ENCODE measurements at places on chromosomes 7 and 10.

DNA sequence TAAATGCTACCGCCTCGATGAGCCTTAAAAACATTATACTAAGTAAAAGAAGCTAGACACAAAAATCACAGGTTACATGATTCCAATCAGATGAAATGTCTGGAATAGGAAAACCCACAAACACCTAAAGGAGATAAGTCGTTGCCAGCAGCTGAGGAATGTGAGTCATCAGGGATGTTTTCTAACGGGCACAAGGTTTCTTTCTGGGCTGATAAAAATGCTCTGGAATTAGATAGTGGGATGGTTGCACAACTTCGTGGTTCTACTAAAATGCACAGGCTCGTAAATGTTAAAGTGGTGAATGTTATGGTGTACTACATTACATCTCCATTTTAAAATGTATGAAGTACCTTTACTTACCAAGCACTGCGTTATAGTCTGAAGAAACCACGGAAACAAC, 9.7 kb downstream of the ABLIM1 start:
- no peak for DNase-seq

DNA sequence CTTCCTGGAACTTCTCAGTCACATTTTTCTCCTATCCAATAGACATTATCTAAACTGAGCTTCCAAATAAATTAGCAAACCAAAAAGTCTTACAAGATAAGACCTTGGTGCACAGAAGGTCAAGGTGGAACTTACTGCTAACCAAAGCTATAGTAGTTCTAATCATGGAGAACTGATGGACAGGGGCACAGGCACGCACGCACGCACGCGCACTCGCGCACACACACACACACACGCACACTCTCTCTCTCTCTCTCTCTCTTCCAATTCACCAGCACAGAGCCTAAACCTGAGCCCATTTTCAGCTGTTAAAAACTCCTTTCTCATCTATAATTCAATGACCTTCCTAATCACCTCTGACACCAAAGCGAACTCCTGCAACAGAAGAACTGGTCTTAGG, 7.5 kb downstream of the FGFR2 start:
- DNase-seq: peak; percentile 22

GRCh38 chr10:127402596-127403409, 146.3 kb upstream of the NPS start:
- no peak for DNase-seq

- DNase-seq: peak; percentile 34
Observed at GRCh38 chr10:47025540-47026300, 114.5 kb downstream of the PTPN20 start.

DNA sequence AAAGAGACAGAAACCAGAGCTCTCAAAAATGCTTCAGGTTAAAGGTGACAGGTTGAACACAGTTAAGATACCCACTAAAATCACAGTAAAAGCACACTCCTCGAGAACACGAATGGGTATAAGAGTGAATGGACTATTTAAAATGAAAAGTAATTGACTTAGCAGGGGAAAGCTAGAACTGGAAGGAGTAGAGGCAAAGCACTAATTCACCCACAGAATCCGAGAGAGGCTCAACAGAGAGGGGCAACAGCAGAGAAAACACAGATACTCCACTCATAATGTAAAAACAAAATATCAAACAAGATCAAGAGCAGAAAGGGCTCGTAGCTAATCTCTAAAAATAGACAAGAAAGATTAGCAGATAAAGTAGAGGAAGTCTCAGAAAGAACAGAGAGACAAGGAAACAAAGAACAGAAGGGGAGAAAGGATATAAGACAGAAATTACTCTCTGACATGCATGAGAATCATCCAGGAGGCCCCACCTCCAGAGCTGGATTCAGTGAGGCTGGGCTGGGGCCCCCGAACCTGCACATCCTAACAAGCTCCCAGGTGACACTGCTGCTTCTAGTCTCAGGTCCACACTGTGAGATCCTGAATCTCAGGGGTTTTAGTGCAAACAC, 117.6 kb downstream of the GALNT11 start:
- DNase-seq: no peak

DNA sequence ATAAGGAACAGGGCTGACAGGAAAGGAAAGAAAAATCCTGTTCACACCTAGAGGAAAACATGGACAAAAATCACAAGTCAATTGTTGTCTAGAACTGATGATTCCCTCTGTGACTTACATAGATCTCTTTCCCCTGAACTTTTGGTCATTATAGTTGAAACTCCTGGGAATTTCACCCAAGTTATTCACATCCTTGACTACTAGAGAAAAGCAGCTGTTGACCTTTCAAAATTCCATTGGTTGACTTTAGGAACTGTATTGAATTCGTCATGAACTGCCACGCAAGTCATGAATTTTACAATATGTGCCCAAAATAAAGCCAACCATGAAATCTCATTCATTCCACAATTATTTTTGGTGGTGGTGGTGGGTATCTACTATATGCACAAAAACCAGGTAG, 104.3 kb downstream of the UBE2H start:
- DNase-seq: no peak

GRCh38 chr10:103620352-103620740, 126.8 kb downstream of the NEURL1 start:
- DNase-seq: no peak

DNA sequence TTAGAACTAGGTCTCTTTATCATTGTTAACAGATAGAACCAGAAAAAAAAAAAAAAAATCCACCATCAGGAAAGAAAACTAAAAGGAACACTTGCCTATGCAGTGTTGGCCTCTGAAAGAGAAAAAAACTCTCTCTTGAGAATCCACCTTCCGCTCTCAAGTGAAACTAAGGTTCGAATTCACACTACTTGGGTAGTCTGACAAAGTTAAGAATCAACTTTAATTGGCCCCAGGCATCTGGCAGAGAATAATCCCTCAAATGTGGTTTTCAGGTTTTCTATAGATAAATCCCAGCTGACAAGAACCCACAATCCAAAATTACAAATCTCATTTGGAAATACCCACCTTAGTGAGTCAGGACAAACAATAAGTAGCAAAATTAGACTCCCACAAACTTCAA, 199.7 kb upstream of the LRRN3 start:
- DNase-seq: no peak

DNA sequence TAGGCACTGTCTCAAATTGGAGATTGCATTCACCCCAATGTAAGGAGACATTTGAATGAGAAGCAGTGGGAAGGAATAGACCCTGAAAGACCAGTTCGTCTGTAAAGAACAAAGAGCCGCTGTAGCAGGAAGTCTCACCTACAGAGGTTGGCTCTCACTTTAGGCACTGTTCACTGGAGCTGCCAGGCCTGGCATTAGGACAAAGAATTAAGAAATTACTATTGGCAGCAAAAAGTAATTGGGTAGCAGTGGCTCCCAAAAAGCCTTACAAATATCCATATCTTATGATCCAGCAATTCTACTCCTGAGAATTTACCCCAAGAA, 10.5 kb upstream of the TEX36 start:
- DNase-seq: no peak

GRCh38 chr7:51019191-51019844, 236.6 kb upstream of the GRB10 start:
- DNase-seq: no peak

DNA sequence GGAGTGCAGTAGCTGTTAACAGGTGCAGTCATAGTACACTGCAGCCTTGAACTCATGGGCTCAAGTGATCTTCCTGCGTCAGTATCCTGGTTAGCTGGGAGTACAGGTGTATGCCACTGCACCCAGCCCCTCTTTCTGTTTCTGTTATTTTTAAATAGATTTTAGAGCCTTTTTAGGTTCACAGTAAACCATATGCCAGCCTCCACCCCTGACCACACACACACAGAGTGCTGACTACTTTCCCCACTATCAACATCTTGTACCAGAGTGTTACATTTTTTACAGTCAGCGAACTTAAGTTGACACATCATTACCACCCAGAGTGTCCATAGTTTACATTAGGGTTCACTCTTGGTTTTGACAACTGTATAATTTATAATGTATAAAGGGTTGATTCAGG, 32.1 kb downstream of the MARCHF5 start:
- no peak for DNase-seq

DNA sequence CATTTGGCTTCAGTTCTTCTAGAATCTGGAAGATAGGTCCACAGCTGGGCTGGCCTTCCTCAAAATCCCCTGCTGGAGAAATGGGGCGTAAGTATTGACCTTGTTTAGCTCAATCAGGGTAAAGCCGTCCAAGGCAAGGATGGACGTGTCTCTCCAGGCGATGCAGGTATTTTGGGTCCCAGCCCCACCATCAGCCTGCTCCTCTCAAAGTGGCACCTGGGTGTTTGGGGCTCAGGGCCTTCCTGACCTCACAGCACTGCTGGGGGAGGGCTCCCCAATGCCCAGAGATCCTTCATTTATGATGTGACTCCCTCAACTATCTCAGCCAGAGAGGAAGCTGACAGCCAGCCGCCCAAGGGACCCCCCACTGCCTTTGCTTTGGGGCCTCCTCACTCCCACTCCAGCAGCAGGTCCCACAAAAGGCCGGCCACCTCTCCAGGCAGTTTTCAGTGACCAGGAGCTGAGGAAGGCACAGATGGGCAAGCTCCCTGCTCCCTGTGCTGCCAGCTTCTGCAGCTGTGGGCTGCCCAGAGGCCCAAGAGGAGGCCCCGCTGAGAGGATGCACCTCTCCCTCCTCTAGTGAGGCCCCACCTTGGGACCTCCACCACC, 140.0 kb upstream of the TCERG1L start:
- DNase-seq: no peak

- DNase-seq: no peak
Observed at GRCh38 chr10:4059471-4060138, 274.6 kb upstream of the KLF6 start.

DNA sequence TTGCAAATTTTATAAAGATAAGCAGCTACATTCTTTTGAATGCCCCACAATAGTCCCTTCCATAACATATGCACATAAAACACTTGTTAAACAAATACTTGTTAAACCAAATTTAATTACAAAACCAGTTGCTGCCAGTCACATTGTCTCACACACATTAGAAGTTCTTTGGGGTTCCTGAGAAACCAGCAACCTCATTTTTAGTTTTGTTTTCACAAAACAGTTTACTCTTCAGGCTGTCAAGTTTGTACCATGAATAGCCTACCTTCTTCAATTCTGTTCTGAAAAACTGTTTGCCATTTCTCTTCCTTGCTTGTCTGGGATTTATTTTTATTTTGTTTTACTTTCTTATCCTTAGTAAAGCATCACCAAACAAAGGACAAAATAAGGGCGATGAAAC, 176.5 kb upstream of the PHF14 start:
- no peak for DNase-seq

GRCh38 chr10:79496896-79497295, 15.4 kb upstream of the EIF5AL1 start:
- DNase-seq: no peak

GRCh38 chr7:89451911-89452310, 656.4 kb upstream of the TEX47 start:
- no peak for DNase-seq

DNA sequence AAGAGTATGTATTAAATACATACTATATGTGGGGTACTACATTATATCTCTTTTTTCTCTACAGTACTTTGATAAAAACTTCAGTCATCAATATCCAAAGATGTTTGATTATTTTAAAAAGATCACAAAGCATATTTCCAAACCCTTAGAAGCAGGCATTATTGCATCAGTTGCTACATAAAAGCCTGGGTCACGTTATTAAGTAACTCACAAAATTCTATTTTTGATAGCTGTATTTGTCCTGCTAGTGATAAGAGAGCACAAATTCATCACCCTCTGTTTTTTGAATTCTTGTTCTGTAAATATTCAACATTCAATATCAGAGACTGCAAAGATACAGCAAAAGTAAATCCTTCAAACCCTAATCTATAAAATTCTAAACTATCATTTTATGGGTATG, 30.0 kb downstream of the A1CF start:
- DNase-seq: no peak

GRCh38 chr10:118584181-118584954, 11.1 kb downstream of the PRLHR start:
- DNase-seq: no peak

GRCh38 chr10:28463141-28463540, 69.8 kb upstream of the WAC start:
- DNase-seq: no peak
